ENCODE measurements at places on chromosomes 12 and 14.

DNA sequence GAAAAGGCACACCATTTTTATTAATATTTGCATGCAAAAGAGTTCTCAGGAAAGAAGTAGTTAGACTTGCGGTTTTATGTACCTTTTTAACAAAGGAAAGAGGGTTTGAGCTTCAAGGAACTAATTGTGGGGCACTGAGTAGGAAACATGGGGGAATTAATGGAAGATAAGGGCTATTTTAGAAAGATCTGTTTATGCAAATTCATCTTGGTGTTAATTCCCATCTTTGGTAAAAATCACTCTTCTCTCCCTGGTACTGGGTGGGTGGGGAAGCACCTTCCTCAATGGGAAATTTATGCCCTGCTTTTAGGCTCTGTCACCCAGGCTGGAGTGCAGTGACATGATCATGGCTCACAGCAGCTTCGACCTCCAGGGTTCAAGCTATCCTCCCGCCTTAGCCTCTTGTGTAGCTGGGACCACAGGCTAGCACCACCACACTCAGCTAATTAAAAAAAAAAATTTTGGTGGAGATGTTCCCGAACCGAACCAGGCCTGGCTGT is 30.1 kb upstream of the RESF1 start:
- no peak for DNase-seq

DNA sequence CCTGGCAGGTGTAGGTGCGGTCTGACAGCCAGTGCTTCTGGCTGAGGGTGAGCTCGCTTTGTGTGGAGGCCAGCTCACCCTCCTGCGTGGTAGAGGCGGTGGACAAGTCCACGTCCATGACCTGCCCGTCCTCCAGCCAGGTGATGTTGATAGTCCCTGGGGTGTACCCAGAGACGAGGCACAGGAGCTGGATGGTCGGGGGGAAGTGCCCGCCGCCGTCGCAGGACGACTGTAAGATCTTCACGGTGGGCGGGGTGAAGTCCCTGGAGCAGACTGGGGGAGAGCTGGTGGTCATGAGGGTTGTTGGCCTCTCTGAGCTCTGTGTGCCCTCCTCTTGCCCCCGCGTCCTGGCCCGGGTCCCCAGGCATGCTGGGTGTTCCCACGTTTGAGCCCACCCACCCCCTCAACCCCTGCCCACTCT is 74.6 kb downstream of the TMEM121 start:
- no peak for DNase-seq

- DNase-seq, result no peak
Observed at GRCh38 chr14:72649603-72650227, 244.2 kb downstream of the DPF3 start.

DNA sequence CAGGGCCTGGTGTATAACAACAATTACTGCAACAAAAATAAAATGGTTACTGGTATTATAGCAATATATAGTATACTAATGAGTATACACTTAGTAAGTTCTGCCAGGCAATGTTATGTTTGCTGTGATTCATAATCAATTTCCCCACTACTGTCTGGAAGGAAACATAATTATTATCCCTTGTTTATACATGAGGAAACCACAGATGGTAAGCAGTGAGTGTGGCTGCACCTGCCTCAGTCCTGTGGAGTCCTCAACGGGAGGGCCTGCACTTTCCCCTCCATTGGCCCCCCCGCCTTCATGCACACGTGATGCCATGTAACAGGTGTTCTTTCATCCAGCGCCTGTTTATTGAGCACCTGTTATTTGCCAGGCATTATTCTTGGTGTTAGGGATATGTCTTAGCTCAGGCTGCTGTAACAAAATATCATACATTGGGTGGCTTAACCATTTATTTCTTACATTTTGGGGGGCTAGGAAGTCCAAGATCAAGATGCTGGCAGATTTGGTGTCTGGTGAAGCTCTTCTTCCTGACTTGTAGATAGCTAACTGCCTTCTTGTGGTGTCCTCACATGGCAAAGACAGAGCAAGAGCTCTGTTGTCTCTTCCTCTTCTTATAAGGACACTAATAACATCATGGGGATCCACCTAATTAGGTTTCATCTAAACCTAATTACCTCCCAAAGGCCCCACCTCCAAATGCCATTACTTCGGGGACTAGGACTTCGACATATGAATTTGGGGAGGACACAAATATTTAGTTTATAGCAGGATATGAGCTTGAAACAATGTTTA is 59.5 kb upstream of the CHGA start:
- no peak for DNase-seq

DNA sequence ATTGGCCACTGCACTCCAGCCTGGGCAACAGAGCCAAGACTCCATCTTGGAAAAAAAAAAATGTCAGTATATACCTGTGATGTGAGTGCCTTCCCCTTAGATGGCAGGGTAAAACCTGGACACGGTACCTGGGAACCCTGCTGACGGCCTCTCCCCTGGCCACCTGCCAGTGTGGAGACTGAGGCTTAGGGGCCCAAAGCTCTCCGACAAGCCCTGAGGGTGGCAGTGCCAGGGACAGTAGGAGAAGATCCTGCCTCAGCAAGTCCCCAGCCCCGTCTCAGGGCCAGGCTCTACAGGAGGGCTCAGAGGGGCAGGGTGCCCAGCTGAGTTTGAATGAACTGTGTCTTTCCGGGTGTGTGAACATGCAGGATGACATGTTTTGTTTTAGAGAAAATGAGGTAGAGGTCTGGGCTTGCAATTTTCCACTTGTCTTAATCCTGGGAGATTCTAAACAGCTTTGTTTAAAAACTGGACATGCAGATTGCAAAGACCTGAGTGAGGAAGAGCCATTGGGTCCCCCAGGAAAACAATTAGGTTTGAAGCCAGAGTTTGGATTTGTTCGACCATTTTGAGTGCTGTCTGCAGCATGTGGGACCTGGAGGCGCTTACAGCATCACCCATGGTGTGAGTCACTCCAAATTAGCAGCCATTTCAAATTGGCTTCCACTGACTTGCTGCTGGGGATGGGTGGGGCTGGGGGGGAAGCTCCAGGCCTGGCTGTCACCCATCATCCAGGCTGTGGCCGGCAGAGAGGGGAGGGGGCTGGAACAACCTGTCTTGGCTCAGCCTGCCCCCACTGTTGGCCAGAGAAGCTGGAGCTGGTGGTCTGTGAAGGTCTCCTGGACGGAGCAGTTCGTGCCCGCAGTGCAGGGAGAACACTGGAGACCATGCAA is 10.8 kb downstream of the TSPAN9 start:
- DNase-seq, result no peak

DNA sequence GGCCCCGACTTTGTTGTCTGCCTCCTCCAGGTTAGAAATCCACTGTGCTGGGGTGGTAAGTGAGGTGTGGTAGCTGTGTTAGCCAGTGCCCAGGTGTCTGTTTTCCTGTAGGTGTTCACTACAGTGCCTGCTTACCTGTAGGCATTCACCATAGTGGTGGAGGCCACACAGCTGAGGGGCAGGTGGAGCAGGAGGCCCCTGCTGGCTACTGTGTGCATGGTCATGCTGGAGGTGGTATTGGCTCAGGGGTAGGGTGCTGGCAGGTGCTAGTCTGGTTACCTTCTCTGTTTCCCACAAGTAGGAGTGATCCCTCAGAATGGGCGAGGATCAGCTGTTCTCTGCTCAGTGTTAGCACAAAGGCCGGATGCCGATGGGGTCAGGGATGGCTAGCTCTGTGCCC is 217.3 kb downstream of the SYT10 start:
- DNase-seq, result no peak

DNA sequence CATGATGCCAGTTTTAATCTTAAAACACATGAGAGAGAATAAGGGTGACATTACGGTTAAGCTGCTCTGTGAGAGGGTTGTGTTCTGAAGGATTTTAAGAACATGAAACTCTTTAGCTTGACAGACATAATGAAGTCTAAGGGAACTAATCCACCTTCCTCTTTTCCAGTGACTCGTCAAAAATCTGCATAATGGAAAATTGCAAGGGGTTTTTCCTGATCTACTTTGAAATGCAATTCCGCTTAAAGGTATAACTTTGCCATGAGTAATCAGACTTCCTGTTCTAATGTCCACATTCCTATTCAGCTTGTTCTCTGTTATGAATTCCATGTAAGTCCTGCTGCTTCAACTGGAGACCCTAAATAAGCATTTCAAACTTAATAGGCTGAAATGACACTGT is at the start of gene ZNF705A:
ZNF705A (plus strand) TSS at position 171 of the 400 bp plus-strand sequence. CDS start 15,611 bp downstream, outside the sequence.
- no peak for DNase-seq
